ENCODE measurements at places on chromosomes 4 and X.

- DNase-seq = no peak
Measured at GRCh38 chr4:35506161-35506560, 738.2 kb downstream of the ARAP2 start.

DNA sequence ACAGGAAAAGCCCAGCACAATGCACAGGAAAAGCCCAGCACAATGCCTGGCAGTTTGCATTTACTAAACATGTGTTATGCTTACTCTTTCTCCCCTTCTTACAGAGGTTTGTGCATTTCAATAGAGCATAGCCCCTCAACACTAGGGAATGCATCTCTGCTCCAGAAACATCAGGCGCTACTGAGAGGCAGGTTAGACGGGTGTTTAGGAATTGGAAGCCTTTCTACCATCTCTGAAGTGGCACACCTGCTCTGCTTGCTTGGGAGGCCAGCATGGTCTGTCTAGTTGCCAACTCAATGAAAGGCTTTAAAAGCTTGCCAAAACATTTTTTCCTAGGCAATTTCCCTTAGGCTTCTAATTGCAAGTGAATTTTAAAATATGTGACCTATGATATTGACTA lies 55.7 kb downstream of the GRID2 start:
- DNase-seq = no peak

DNA sequence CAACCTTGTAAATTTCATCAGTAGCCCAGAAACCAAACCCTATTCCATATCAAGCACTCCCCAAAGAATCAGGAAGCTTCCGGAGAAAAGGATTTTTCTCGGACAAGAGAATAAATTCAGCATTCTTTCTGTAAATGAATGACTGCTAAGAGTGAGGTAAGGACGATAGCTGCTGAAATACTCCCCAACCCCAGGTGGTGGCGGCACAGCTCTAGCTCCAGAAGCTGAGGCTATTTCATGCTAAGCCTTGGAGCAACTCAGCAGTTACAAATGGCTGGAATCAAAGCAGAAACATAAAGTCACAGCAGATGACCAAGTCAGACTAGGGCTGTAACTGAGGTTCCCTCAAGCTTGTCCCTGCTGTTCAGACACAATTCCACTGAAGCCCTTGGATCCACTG lies 13.9 kb upstream of the PCDH19 start:
- DNase-seq = no peak

DNA sequence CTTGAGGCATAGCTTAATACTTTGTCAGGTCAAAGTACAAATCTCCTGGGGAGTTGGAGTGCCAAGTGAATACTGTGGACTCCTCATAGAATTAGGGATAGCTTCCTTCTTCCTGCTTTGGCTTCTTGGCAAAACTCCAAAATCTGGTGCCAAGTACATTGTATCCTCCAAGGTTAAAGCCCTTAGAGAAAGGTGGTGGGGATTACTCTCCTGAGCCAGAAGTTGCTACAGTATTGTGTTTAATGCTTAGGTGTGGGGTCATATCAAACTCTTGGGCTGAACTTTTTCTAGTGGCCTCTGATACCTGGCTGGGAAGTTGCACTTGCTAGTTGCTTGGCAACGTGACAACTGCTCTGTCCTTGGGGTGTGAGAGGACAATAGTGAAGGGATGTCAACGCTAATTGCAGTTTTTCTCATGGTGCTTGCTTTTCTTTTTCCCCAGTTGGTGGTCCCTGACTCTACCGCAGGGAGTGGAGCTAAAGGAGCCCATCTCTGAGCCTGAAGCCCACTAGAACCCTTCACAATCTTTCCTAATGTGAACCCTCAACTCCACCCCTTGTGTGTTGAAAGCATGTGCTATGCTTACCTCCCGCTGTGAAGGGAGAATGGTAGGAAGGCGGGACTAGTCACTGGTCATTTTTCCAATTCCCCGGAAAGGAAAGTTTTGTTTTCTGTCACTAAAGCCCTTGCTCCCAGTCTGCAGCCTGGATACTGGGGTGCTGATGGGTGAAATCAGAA lies 35.5 kb downstream of the DLG3 start:
- peak; percentile 36 for DNase-seq

GRCh38 chrX:100829730-100830129 lies 9.5 kb downstream of the CSTF2 start:
- peak; percentile 12 for DNase-seq

- no peak for DNase-seq
Measured at GRCh38 chr4:186348433-186348832, 82.4 kb downstream of the F11 start.
